ENCODE measurements at places on chromosomes 3 and 15.

GRCh38 chr15:40693904-40694687 lies 878 bp upstream of the RAD51 start:
- DNase-seq = no peak

GRCh38 chr15:72850833-72851232 lies 67.3 kb upstream of the ADPGK start:
- no peak for DNase-seq

DNA sequence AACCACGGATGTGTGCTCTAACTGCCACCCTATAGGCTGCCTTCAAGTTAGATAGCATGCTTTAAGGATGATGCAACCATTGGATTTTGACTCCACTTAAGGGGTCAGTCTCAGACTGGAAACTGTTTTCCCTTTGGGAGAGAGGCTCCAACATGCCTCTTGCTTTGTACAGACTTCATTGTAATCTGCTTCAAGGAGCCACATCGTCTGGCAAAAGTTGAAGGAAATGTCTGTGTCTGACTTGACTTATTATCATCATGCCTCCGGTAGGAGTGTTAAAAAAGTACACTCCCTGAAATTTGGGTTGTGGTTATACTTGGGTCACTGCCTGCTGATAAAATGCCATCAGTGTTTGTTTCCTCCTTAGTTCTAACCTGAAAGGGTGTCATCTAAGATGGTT lies 245.4 kb upstream of the CDIN1 start:
- DNase-seq = no peak

- no peak for DNase-seq
These were observed 35.6 kb upstream of the LDHAL6B start for GRCh38 chr15:59171067-59171397.

- DNase-seq = no peak
These were observed 43.4 kb downstream of the PPP2R3A start for GRCh38 chr3:136008732-136009470.

GRCh38 chr3:171101982-171102641 lies 75.6 kb upstream of the SLC2A2 start:
- no peak for DNase-seq

Measured in stimulated activated naive CD4-positive, alpha-beta T cell treated with Interleukin-2 at 50 U/mL for 16 hours (primary cell).